ENCODE measurements at places on chromosomes 1 and 21. TPM values are rescaled to one million over a fixed set of nuclear protein-coding genes. Genes with fewer than 3 reads are reported as not detected.
A peak's percentile ranks its signal among the peaks of the same experiment; 100 is the strongest.

Gene FAM177B
- 1.3 TPM for total RNA-seq

Gene OVAAL
- not detected for total RNA-seq

Gene ARMH1
- not detected for total RNA-seq

Gene UBL4B
- total RNA-seq = not detected

Gene TMEM63A
- total RNA-seq = 20.8 TPM

- H3K4me3 ChIP-seq = no peak within 1 kb of the TSS
- H3K27me3 ChIP-seq = peaks cover 62% of the 10 kb centered on the region
- no peaks in the 10 kb centered on the region for H3K36me3 ChIP-seq
- H3K4me1 ChIP-seq = peaks cover 4% of the 10 kb centered on the region
Measured at GRCh38 chr1:17307946-17308345, at the start of gene PADI4. Gene PADI4, plus strand, starts transcription at chr1:17308197. Its CDS starts 26 bp downstream, at chr1:17308223.

- H3K27ac ChIP-seq = peak overlapping the region; percentile 51
- no peaks in the 10 kb centered on the region for H3K36me3 ChIP-seq
- H3K4me3 ChIP-seq = no peak overlapping the region
- DNase-seq = no peak
Measured at GRCh38 chr1:115134850-115135480, 45.7 kb upstream of the TSPAN2 start.

- no peak for DNase-seq
- peak overlapping the region; percentile 69 for H3K27ac ChIP-seq
- peaks cover 8% of the 10 kb centered on the region for H3K4me1 ChIP-seq
- peak overlapping the region; percentile 69 for H3K4me3 ChIP-seq
- no peaks in the 10 kb centered on the region for H3K36me3 ChIP-seq
Measured at GRCh38 chr1:107963601-107964335, 1.2 kb downstream of the VAV3 start.

DNA sequence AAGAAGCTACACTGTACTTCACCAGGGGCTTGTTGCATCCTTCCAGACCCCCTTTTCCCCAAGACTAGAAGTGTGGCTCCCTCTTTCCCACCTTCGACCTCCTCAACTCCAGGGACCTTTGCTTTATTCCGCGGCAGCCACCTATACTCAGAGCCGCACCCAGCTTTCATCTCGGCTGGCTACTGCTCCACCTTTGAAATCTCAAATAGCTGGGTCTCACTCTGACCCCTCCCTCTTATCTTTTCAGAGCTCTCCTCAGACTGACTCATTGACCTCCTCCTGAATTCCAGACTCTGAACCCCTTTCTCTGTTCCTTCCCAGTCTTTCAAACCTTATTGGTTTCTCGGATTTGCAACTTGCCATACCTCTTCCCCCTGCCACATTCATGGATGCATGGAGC is 144.7 kb upstream of the JUN start:
- H3K36me3 ChIP-seq = no peaks in the 10 kb centered on the region
- peaks cover 27% of the 10 kb centered on the region for H3K4me1 ChIP-seq
- no peak for DNase-seq
- no peak overlapping the region for H3K4me3 ChIP-seq
- no peaks in the 10 kb centered on the region for H3K27me3 ChIP-seq

DNA sequence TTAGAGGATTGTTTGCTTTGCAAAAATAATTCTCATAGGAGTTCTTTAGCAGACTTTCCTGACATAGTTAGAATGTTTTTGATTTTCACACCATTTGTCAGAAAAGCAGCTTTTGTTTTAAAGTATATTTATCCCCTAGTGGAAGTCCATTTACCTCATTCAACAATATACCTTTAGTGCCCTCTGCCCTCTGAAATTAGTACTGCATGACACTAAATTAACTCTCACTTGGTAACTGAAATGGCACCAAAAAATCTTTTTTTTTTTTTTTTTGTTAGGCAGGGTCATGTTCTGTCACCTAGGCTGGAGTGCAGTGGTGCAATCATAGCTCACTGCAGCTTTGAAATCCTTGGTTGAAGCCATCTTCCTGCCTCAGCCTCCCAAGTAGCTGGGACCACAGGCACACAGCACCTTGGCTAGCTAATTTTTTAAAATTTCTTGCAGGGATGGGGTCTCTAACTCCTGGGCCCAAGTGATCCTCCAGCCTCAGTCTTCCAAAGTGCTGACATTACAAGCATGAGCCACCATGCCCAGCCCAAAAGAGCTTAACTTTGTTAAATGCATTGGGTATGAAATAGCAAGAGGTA is 13.6 kb downstream of the LRRC42 start:
- no peaks in the 10 kb centered on the region for H3K27me3 ChIP-seq
- peaks cover 81% of the 10 kb centered on the region for H3K36me3 ChIP-seq
- no peak overlapping the region for H3K27ac ChIP-seq
- no peaks in the 10 kb centered on the region for H3K4me1 ChIP-seq
- DNase-seq = no peak

DNA sequence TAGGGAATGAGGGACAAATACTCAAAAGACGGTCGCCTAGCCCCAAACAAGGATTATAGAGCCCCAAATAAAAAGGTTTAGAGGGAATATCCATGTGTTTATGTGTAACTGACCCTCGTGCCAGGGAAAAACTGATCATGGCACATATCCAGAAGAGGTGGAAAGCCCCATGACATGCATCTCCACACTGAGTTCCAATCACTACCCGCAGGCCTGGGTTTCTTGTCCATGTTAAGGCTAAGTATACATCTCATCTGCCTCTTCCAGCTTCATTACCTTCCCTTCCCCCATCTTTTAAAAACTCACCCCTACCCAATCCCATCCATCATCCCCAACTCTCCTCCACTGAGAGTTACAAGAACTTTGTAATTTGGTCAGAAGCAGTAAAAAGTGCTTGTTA is 15.2 kb downstream of the GADD45A start:
- DNase-seq = no peak
- H3K27ac ChIP-seq = no peak overlapping the region
- H3K4me1 ChIP-seq = no peaks in the 10 kb centered on the region
- H3K27me3 ChIP-seq = no peaks in the 10 kb centered on the region

DNA sequence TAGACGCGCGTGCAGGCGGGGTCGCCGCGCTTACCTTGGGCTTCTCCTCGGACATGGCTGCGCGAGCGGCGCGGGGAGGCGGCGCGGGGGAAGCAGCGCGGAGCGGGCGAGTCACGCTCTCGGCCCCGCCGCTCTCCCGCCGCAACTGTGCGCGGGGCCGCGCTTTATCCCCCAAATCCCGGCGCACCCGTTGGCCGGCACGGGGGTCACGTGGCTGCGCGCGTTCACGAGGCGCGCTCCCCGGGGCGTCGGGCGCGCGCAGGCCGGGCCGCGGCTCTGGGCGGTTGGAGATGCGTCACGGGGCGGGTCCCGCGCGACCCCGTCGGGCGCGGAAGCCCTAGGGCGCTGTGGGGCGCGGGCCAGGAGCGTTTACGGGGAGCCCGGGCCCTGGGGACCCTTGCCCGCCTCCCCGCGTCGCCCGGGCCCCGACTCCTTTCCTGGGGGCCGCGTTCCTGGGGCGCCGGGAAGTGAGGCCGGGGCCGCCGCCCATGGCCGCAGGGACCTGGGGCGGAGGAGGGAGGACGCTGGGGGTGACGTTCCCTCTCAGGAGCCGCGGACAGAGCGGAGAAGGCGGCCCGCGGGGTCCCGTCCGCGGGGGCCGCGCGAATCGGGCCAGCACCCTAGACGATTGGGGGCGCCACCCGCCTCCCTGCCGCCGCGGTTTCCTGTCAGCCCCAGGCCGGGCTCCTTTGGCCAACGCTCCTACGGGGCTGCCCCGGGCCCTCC is at the start of gene SUMO3:
Gene SUMO3, minus strand, starts transcription at position 149 of the 726 bp plus-strand sequence. Its CDS starts 94 bp downstream, at position 55.
- peak within 1 kb of the TSS; percentile 78 for H3K4me3 ChIP-seq
- no peaks in the 10 kb centered on the region for H3K36me3 ChIP-seq
- no peak for DNase-seq
- no peaks in the 10 kb centered on the region for H3K27me3 ChIP-seq

- no peaks in the 10 kb centered on the region for H3K27me3 ChIP-seq
- no peaks in the 10 kb centered on the region for H3K36me3 ChIP-seq
- no peak overlapping the region for H3K27ac ChIP-seq
Measured at GRCh38 chr1:79695138-79695537, 688.6 kb upstream of the ADGRL4 start.

- no peaks in the 10 kb centered on the region for H3K27me3 ChIP-seq
- H3K4me3 ChIP-seq = no peak overlapping the region
- peaks cover 5% of the 10 kb centered on the region for H3K4me1 ChIP-seq
- no peaks in the 10 kb centered on the region for H3K36me3 ChIP-seq
- DNase-seq = no peak
Measured at GRCh38 chr1:67327864-67328466, 20.3 kb downstream of the IL12RB2 start.

All from esophagus squamous epithelium (tissue), 5 donors.